AG10803 (cell line): ENCODE measurements at places on chromosomes 6 and 20.

GRCh38 chr20:14757728-14758127 lies 420.3 kb upstream of the FLRT3 start:
- no peak for DNase-seq

GRCh38 chr6:22062807-22063408 lies 233.9 kb downstream of the PRL start:
- DNase-seq = no peak

DNA sequence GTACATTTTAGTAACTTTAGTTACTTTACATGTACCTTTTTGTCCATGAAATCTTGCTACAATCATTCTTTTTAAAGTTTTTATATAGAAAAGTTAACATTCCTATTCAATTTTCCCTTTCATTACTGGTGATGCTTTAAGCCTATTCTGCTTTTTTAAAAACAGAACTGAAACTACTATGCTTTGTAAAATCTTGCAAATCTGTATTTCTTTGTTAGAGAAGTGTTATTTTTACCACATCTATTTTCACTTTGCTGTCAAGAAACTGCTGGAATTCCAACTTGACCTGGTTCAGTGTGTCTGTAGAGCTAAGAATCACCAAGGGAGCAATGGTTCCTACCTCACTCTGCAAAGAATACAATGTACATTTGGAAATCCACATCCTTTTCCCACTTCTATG lies 21.8 kb upstream of the SAMD5 start:
- no peak for DNase-seq

DNA sequence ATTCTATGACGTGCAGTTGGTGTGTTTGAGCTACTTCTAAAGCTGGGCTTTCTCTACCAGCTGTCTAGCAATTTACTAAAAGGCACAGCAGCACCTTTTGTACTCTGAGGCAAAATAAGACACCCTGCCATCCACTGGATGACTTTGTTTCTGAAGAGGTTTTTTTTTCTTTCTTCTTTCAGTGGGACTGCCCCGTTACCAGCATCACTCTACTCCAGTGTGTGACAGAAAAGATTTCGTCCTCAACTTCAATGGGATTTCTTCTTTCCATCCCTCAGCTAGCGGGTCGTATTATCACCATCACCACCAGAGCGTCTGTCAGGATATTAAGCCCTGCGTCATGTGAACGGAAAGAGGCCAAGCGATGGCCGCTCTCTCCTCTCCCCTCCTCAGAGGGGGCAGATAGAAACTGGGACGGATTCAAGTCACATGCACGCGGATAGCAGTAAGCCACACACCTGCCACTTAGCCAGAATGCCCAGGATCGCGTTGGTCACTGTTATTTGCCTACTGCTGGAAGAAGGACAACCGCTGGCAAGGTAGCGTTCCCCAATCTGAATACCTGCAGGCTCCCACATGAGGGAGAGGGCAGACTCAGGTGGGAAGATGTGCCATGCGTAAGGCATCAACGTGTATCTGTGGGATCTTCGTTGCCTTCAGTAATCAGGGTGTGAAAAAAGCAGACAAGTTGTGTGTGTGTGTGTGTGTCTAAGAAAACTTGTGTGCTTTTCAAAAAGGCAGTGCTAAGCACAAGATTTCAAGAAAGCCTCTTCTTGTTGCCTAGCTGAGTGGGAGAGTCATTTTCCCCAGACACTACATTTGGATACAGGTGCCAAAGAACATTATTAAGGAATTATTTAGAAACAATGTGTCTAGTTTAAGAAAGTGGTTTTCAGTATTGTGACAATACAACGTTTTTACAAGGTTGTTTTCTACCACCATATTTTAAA lies 5.4 kb downstream of the FOXF2 start:
- DNase-seq = no peak

DNA sequence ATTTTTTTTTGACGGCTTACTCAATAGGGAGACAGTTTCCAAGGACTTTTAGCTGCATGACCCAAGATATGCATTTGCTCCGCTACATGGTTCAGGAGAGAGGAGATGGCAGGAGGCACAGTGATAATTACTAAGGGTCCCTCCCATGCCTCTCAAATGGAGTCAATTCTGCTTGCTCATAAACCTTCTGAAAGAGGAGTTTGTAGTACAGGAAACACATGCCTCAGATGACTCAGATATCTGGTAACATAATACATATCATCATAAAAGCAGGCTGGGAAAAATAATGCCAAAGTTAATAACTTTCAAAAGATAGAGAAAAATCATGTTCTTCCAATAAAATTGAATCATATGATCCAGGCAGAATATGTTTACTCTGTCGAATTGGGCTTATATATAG lies 97.6 kb upstream of the DEFB112 start:
- DNase-seq = no peak

DNA sequence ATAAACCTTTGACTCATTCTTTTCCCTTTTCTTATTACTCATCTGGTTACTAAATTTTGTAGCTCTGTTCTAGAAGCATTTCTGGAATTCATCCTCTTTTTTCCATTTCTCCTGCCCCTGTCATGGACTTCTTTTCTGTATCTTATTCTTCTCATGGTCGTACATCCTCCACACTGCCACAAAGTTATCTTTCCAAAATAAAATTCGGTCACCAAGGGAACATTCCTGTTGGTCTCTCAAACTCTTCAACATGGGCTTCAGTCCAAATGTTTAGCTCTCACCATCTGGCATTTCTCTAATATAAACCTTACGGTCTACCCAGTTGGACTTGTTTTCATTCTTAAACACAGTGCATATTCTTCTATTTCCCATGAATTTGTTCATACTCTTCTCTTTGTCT lies 428.8 kb upstream of the ID4 start:
- peak; percentile 61 for DNase-seq

- no peak for DNase-seq
Measured at GRCh38 chr6:26457264-26457805, 420 bp upstream of the BTN2A1 start.

GRCh38 chr6:154410619-154411072 lies 54.0 kb upstream of the IPCEF1 start:
- peak; percentile 98 for DNase-seq

- DNase-seq = no peak
Measured at GRCh38 chr6:122360809-122361208, 38.6 kb upstream of the HSF2 start.

DNA sequence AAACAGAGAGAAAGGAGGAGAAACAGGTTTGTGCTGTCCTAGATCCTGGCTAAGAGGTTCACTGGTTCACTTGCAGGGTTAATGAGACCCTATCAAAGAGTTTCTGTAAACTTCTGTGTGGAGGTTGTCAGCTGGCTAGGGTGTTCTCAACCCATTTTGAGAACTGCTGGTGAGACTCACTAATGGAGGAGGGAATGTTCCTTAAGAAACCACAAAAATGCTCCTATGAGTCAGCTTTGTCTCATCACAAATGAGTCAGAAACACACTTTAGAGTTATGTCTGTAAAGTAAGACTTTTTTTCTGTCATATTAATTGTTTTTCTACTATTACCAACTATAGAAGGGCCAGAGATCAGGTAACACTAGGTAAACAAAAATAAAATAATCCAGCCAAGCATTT lies 884.4 kb downstream of the PHF3 start:
- peak; percentile 80 for DNase-seq

DNA sequence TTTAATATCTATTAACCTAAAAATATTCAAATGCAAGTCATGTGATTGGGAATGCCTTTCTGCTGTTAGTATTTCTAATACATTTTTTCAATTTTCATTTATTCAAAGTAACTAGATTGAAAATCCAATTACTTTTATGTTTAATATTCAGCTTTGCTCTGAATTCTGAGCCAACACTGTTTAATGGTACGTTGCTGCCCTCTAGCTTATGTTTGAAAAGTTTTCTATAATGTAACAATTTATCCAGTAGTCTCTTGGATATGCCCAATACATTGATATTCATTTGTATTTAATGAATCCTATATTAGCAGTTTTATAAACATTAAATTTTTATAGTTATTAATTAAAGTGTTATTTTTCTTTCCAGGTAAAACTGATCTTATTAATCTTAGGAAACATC lies 47.4 kb downstream of the LGSN start:
- peak; percentile 15 for DNase-seq

- no peak for DNase-seq
Measured at GRCh38 chr6:148107911-148108310, 234.7 kb upstream of the SASH1 start.

- peak; percentile 63 for DNase-seq
Measured at GRCh38 chr20:17870086-17870740, 98.4 kb downstream of the SNX5 start.

GRCh38 chr6:72865467-72865866 lies 243.6 kb downstream of the KCNQ5 start:
- peak; percentile 74 for DNase-seq

DNA sequence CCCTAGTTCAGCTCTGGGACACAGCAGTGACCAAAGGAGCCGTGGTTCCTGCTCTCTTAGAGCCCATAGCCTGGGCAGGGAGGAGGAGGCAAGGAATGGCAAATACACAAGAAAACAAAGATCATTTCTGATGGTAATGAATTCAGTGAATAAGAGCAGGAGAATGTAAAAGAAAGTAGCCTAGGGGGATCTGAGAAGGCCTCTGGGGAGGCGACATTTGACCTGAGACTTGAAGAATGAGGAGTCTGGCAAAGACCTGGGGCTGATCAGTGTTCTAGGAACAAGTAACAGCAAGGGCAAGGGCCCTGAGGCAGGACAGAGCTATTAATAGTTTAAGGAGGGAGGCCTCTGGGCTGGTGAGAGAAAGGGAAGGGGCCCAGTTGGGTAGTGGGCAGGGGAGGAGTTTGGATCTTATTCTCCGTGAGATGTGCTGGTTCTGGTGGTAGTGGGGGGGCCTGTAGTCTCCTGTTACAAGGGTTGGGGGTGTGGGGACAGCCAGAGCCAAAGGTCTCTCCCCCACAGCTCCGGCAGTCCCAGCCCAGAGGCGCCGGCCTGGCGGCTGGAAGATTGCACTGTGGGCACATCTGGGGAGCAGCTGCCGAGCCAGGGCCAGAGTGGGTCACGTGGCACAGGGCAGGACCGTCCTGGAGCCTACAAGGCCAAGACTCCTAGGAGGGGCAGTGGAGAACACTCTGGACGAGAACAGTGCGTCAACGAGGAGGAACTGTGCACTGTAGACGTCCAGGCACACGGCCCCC lies 9.3 kb upstream of the ID1 start:
- DNase-seq = peak; percentile 97

GRCh38 chr20:40706977-40707582 lies 18.0 kb upstream of the MAFB start:
- no peak for DNase-seq

DNA sequence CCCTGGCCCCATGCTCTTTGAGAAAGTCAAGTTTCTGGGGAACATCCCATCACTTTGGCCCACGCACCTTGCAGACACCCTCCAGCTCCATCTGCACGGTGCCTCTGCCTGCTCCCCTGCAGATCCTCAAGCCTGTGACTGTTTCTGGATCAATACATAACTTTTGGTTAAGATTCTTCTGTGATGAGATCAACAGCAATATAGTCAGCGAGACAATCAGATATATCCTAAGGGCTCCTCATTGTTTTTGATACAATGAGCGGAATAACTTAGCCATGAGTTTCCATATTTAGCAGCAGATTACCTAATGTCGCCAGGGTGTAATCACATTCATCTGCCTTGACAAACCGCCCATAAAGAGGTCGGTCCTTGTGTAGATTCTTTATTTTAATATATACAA lies 109.3 kb upstream of the MTHFD1L start:
- DNase-seq = peak; percentile 59

GRCh38 chr6:3162565-3163247 lies 5.4 kb upstream of the TUBB2A start:
- peak; percentile 82 for DNase-seq

- DNase-seq = no peak
Measured at GRCh38 chr6:36297051-36297450, 27.2 kb downstream of the PNPLA1 start.

GRCh38 chr6:159082039-159082815 lies 37.4 kb upstream of the TAGAP start:
- DNase-seq = no peak

DNA sequence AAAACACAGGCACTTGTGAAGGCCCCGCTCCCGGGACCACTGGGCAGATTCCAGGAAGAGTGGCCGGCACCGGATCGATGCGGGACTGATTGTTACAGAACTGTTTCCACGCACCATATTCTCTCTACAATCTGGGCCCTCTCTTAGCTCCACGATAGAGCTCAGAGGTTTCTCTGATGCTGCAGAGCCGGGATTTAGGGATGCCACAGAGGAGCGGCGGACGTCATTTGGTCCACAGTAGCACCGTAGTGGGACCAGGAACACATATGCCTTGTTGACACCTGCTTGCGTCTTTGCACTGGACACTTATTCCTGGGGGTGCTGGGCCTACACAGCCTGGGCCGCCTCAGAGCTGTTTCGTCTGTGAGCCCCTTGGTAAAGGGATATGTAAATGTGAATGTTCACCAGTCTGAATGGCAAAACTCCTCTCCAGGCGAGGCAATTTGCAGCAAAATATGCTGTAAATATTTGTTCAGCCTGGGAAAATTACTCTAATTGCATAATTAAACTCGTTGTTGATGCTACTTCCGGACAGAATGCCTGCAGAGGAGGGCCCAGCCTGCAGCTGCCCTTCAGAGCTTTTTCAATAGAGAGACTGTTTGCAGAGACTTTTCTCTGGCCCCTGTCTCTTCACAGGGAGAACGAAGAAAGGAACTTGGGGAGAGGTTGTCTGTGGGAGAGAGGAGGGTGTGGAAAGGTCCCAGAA lies 9.4 kb downstream of the PCK1 start:
- DNase-seq = no peak

DNA sequence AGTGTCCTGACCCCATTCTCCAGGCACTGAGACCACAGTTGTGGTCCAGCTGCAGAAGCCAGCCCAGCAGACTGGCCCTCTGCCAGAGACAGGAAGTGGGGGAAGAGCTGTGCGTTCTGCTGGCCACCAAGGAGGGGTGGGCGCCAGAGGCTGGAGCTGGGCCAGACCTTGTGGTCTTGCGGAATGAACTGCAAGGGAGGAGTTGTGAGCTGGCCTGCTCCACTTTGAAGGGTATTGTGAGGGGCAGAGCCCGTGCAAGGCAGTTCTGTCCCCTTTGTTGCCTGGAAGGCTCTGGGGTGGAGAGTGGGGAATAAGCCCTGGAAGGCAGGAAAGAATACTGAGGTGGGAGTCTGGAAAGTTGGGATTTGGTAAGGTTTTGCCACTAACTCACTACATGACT lies 3.6 kb upstream of the MDFI start:
- DNase-seq = no peak

DNA sequence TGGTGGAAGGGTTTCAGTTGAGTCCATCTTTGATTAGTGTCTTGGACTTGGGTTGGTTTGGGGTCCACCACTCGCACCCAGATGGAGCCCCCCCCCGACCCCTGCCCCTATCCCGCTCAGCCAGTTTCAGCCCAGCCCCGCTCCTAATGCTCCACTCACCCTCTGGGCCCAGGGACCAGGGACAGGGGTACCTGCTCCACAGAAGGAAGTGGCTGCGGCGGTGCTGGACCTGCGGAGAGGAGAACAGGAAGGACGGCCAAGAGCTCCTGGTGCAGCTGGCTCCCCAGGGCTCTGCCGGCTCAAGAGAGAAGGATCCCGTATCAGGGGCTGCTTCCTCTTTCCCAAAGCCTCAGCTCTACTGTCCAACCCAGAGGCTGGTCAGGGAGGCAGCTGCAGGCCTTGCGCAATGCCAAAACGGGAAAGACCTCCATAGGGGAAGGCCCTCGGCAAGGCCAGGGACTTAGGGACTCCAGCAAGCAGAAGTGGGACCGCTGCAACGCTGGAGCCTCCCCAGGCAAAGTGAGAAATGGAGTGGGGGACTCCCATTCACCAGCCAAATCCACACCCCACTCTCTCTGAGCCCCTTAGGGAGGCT lies at the start of gene SIGLEC1:
TSS of gene SIGLEC1 (minus strand) at position 322 of the 595 bp plus-strand sequence. CDS start 5,472 bp downstream, outside the sequence.
- no peak for DNase-seq

GRCh38 chr6:52534966-52535390 lies 41.9 kb downstream of the TRAM2 start:
- no peak for DNase-seq
